ENCODE measurements at places on chromosomes 2 and 18. TPM values are rescaled to one million over a fixed set of nuclear protein-coding genes. Genes with fewer than 3 reads are reported as not detected.

DNA sequence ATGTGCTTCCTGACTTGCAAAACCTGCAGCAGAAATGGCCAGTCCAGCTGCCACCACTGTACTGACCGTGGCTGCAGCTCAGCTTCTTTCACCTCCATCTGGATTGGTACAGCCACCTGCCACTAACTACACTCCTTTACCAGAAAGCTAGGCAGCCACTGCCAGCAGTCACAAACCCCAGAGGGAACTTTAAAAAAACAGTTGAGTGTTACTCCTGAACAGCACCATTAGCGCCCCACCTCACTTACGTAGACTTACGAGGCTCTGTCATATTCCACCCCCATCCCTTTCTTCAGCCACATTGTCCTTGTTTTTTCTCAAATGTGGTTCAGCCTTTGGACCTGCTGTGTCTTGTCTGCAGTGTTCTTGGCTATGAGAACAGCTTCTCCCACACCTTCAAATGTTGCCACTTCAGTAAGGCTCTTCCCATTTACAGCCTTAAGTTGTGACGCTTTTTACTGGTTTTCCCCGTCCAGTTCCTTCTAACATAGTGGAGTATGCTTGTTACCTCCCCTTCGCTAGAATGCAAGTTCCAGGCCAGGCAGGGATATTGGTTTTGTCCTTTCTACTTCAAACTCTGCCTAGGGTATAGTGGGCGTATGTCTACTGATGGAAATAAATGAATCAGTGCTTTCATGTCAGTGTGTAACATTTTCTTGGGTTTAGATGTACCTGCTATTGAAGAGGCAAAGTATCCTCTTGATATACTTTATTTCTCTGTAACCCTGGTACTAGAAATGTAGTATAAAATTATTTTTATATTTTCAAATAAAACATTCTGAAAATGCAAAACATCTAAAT is 17.0 kb downstream of the HNRNPA3 start:
- DNase-seq, result no peak

DNA sequence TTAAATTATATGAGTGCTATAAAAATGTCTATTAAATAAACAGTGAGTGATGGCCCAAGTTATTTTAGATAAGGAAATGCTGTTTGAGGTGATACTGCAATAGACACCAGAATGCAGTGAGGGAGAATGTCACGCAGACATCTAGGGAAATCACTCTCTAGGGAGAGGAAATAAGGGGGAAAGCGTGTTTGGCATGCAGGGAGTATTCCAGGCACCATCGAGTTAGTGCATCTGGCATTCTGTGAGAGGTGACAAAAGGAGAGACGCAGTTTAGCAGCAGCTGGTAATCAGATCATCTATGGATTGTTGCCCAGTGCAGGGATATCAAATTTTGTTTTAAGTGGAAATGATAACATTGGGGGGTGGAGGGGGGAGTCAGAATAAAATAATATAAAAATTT is 175.4 kb upstream of the NETO1 start:
- DNase-seq, result no peak

GRCh38 chr2:216221811-216222210 is 112.7 kb downstream of the XRCC5 start:
- no peak for DNase-seq

GRCh38 chr18:13036622-13037320 is 45.6 kb downstream of the CEP192 start:
- DNase-seq, result no peak

DNA sequence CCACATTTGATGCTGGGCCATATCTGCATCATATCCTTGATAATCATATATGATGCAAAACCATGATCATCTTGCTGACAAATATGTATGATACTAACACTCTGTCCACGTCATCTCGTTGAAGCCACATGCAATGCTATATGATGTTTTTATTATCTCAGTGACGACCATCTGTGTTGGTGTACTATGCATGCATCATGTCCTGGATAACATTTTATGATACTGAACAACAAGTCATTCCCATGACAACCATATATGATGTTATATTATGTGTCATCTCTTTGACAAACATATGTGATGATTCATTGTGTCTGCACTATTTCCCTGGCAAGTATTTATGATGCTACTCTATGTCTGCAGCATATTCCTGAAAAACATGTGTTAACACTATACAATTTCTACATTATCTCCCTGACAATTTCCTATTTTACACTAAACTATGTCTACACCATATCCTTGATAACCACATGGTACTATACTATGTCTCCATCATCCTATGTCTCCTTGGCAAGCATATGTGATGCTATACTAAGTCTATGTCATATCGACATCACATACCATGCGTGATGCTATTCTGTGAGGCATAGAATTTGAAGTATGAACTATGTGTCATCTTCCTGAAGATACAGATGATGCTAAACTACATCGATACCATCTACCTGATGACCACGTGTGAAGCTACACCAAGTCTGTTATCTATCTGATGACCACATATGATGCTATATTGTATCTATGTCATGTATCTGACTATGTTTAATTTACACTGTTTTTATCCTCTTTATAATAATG is 37.0 kb downstream of the DAW1 start:
- DNase-seq, result no peak

- no peak for DNase-seq
Observed at GRCh38 chr2:22691666-22692065, 693.3 kb upstream of the KLHL29 start.

METTL5 gene
- 40.5 TPM for polyA plus RNA-seq

LINC00305 gene
- 0.15 TPM for polyA plus RNA-seq

Data from left lung (tissue), 14 donors.